ENCODE measurements at places on chromosomes 7 and 10. TPM values are rescaled to one million over a fixed set of nuclear protein-coding genes. Genes with fewer than 3 reads are reported as not detected.

DNA sequence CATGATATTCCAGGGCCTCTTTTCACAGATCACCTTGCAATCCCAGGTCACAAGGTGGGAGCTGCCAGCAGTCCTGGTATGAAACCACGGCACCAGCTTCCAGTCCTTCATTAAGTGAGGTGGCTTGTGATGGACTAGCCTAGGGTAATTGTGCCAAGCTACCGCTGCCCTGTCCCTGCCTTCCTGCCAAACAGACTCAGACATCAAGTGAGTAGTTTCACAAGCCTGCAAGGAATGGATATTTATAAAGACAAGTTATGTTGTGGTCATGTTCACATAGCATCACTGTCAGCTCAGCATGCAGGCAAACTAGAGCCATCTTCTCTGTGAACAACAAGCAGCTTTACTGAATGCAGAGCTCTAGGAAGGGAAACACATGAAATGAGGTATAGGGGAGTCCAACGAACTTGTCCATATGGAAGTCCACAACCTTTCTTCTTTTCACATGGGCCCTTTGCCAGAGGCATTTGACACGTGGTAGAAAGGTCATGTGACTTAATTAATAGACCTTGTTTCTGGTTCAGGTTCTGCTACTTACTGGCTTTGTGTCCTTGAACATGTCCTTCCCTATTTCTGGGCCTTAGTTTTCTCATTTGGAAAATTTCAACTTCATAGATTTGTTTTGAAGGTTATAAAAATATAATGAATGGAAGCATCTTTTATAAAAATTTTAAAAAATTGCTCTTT lies 1061.2 kb downstream of the KCNMA1 start:
- no peak overlapping the region for H3K4me3 ChIP-seq
- H3K27ac ChIP-seq: no peak overlapping the region
- H3K27me3 ChIP-seq: no peaks in the 10 kb centered on the region
- H3K36me3 ChIP-seq: no peaks in the 10 kb centered on the region

GRCh38 chr7:43647339-43647672 lies 64.4 kb downstream of the STK17A start:
- no peak for DNase-seq
- no peak overlapping the region for H3K4me3 ChIP-seq
- H3K27ac ChIP-seq: peak overlapping the region; percentile 70
- peaks cover 6% of the 10 kb centered on the region for H3K36me3 ChIP-seq
- no peaks in the 10 kb centered on the region for H3K27me3 ChIP-seq

DNA sequence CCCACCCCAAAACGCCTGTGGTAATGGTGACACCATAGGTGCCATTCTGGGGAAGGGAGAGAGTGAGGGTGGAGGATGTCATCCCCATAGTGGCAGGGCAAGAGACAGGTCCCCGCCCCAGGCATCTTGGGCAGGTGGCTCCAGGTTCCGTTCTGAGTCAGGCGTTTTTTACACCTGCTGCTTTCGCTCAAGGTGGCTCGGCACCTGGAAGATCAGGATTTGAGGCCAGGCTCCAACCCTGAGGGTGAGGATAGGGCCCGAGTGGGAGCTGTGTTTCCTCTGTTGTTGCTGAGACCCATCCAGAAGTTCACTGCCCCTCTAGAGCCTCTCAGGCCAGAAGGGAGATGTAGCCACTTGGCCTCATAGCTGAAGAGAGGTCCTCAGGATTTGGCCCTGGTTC lies 36.6 kb upstream of the DUSP5 start:
- H3K27ac ChIP-seq: no peak overlapping the region
- no peaks in the 10 kb centered on the region for H3K27me3 ChIP-seq
- no peak for DNase-seq

- H3K36me3 ChIP-seq: no peaks in the 10 kb centered on the region
- no peaks in the 10 kb centered on the region for H3K27me3 ChIP-seq
- H3K4me3 ChIP-seq: no peak overlapping the region
- H3K27ac ChIP-seq: no peak overlapping the region
- peaks cover 22% of the 10 kb centered on the region for H3K4me1 ChIP-seq
Observed at GRCh38 chr7:17020250-17020649, 138.5 kb upstream of the AGR3 start.

DNA sequence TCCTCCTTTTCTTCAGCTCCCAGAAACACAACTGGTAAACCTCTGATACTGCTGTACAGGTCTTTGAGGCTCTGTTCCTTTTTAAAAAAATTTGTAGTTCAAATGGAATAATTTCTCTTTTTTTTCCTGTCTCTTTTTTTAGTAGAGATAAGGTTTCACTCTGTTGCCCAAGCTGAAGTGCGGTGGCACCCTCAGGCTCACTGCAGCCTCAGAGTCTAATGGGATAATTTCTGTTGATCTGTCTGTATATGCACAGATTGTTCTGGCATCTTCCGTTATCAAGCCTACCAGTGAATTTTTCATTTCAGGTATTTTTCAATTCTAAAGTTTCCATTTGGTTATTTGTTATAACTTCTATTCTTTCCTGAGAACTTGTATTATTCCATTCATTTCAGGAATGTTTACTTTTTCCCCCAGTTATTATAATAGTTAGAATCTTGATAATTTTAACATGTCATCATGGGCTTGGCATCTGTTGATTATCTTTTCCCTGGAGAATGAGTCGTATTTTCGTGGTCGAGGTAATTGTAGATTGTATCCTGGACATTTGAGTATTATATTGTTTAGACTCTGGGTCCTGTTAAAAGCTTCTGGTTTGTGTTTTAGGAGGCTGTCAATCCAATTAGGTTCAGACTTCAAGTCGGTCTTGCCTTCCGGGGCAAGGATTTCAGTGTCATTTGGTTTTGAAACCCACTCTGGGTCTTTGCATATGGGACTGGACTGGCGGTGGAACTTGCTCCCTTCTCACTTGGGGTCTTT lies 24.5 kb downstream of the CRCP start:
- peaks cover 41% of the 10 kb centered on the region for H3K36me3 ChIP-seq
- no peaks in the 10 kb centered on the region for H3K4me1 ChIP-seq
- no peak overlapping the region for H3K4me3 ChIP-seq
- H3K27ac ChIP-seq: no peak overlapping the region
- no peaks in the 10 kb centered on the region for H3K27me3 ChIP-seq
- DNase-seq: no peak

GRCh38 chr7:107078517-107078966 lies 34.0 kb downstream of the PRKAR2B start:
- no peaks in the 10 kb centered on the region for H3K27me3 ChIP-seq
- H3K4me1 ChIP-seq: no peaks in the 10 kb centered on the region
- no peaks in the 10 kb centered on the region for H3K36me3 ChIP-seq
- H3K27ac ChIP-seq: no peak overlapping the region
- H3K4me3 ChIP-seq: no peak overlapping the region

DNA sequence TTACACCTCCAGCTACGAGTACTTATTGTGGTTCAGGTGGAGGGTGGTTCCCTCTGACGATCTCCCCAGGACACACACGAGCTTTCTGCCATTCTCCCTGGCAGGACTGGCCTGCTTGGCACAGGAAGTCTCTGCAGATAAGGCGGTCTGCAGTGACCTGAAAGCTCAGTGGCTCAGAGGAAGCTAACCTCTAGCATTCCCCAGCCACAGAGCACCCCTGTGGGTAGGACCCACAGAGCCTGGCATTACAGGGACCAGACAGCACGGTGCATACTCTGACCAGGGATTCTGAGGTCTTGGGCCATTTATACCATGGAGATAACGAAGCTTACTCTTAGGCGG lies 1.9 kb upstream of the GPR146 start:
- H3K27ac ChIP-seq: no peak overlapping the region
- DNase-seq: no peak
- no peaks in the 10 kb centered on the region for H3K36me3 ChIP-seq
- no peaks in the 10 kb centered on the region for H3K27me3 ChIP-seq
- H3K4me1 ChIP-seq: peaks cover 50% of the 10 kb centered on the region
- H3K4me3 ChIP-seq: no peak overlapping the region

GRCh38 chr7:135665042-135665441 lies 2.7 kb downstream of the STMP1 start:
- no peaks in the 10 kb centered on the region for H3K36me3 ChIP-seq
- no peak for DNase-seq
- peaks cover 30% of the 10 kb centered on the region for H3K4me1 ChIP-seq
- no peak overlapping the region for H3K4me3 ChIP-seq

GRCh38 chr10:124626759-124627380 lies 117.3 kb downstream of the FAM53B start:
- peak overlapping the region; percentile 49 for H3K27ac ChIP-seq
- H3K4me1 ChIP-seq: peaks cover 68% of the 10 kb centered on the region
- no peaks in the 10 kb centered on the region for H3K27me3 ChIP-seq
- H3K4me3 ChIP-seq: peak overlapping the region; percentile 11

DNA sequence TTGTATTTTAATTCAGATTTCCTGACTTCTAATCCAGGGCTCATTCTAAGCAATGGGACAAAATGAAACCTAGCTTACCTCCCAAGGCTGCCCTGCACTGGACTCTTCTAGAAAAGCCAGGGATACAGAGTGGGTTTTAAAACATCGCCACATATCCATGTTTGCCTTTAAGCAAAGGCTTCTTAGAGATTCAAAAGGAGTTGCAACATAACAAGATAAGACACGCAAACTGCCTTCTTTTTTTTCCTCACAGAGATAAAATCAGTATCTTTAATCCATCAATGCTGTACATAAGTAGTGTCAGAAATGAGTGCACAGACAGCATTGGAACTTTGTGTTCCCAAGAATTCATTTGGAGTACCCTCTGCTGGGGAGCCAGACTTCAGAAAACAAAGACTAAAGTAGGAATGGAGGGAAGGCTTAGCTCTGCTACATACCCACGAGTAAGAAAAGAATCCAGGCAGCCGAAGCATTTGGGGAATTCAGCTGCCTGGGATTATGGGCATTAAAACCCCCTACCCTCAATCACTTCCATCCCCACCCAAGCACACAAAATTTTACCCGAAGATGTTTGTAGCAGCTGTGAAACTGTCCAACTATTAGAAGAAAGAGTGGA lies 427.8 kb downstream of the ARL4A start:
- no peak overlapping the region for H3K4me3 ChIP-seq
- no peak overlapping the region for H3K27ac ChIP-seq
- H3K36me3 ChIP-seq: no peaks in the 10 kb centered on the region
- no peak for DNase-seq
- H3K4me1 ChIP-seq: no peaks in the 10 kb centered on the region

DNA sequence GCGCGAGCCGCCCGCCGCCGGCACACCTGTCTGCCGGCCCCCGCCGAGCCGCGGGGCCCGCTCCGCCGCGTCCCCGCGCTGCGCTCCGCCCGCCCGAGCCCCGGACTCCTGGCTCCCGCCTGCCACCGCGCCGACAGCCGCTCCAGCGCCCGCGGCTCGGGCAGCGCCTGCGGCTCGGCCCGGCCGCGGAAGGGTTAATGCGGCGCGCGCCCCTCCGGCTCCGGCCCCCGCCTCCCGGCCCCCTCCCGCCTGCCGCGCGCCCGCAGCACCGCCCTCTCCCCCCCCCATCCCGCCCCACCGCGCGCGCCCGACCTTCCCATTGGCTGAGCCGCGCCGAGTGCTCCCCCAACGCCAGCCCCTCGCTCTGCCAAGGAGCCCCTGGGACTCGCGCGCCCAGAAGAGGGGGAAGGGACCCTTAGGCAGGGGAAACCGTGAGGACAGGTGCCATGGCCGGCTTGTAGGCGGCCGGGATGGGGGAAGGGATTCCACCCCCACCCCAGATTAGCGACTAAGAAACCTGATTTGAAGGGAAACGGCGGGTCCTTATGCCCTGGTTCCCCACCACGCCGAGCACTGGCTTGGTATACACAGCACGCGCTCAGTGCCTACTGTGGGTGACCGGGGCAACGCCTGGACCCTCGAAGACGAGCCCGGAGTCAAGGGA lies at the start of gene KCNH2:
Gene KCNH2 (minus strand): TSS at position 196 of the 664 bp plus-strand sequence. CDS start 408 bp downstream, outside the sequence.
- peaks cover 44% of the 10 kb centered on the region for H3K4me1 ChIP-seq
- H3K36me3 ChIP-seq: no peaks in the 10 kb centered on the region
- DNase-seq: no peak
- peaks cover 22% of the 10 kb centered on the region for H3K27me3 ChIP-seq
- H3K4me3 ChIP-seq: no peak within 1 kb of the TSS

DNA sequence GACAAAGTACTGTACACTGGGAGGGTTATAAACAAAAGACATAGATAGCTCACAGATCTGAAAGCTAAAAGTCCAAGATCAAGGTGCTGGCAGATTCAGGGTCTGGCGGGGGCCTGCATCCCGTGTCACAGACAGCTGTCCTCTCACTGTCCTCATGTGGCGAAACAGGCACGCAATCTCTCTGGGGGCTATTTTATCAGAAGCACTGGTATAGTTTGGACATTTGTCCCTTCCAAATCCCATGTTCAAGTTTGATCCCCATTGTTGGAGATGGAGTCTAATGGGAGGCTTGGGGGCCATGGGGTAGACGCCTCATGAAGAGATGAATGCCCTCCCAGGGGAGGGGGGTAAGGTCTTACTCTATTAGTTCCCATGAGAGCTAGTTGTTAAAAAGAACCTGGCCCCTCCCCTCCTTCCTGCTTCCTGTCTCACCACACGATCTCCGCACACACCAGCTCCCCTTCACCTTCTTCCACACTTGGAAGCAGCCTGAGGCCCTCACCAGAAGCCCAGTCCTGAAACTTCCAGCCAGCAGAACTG lies 72.5 kb upstream of the UCN3 start:
- peak; percentile 70 for DNase-seq
- peaks cover 59% of the 10 kb centered on the region for H3K4me1 ChIP-seq
- no peaks in the 10 kb centered on the region for H3K27me3 ChIP-seq

DNA sequence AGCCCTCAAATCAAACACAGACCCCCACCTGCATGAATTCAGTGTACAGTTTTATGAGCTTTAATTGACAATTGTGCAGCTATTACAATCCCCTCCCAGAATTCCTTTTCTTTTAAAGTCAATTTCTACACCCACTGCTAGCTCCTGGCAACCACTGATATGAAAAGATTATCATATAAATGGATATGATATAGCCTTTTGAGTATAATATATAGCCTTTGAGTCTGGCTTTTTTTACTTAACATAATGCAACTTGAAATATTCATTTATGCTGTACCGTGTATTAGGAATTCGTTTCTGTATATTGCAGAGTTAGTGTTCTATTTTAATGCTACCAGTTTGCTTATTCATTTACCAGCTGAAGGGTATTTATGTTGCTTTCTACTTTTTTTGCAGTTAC lies 127.7 kb downstream of the CCSER2 start:
- no peak overlapping the region for H3K4me3 ChIP-seq
- DNase-seq: no peak
- H3K36me3 ChIP-seq: no peaks in the 10 kb centered on the region
- no peak overlapping the region for H3K27ac ChIP-seq

- H3K27me3 ChIP-seq: no peaks in the 10 kb centered on the region
- no peaks in the 10 kb centered on the region for H3K4me1 ChIP-seq
- H3K27ac ChIP-seq: no peak overlapping the region
- no peak for DNase-seq
- no peaks in the 10 kb centered on the region for H3K36me3 ChIP-seq
- no peak overlapping the region for H3K4me3 ChIP-seq
Observed at GRCh38 chr7:28246921-28247461, 66.4 kb upstream of the JAZF1 start.

- peaks cover 54% of the 10 kb centered on the region for H3K36me3 ChIP-seq
- H3K27me3 ChIP-seq: no peaks in the 10 kb centered on the region
Observed at GRCh38 chr10:26499426-26499825, 61.3 kb downstream of the APBB1IP start.

- H3K4me1 ChIP-seq: peaks cover 35% of the 10 kb centered on the region
- peak; percentile 32 for DNase-seq
- H3K27ac ChIP-seq: no peak overlapping the region
- no peak overlapping the region for H3K4me3 ChIP-seq
- H3K27me3 ChIP-seq: no peaks in the 10 kb centered on the region
- no peaks in the 10 kb centered on the region for H3K36me3 ChIP-seq
Observed at GRCh38 chr7:27952456-27953285, 212.7 kb downstream of the TAX1BP1 start.

GRCh38 chr10:71975871-71976725 lies 11.9 kb downstream of the CHST3 start:
- H3K4me3 ChIP-seq: no peak overlapping the region
- no peaks in the 10 kb centered on the region for H3K27me3 ChIP-seq
- no peak for DNase-seq
- H3K36me3 ChIP-seq: no peaks in the 10 kb centered on the region
- no peak overlapping the region for H3K27ac ChIP-seq
- H3K4me1 ChIP-seq: no peaks in the 10 kb centered on the region

The FGL2 gene
- 4.5 TPM for total RNA-seq

The AQP1 gene
- total RNA-seq: not detected

All from CD4-positive, alpha-beta memory T cell (primary cell).